ENCODE measurements at places on chromosomes 12 and 14.

DNA sequence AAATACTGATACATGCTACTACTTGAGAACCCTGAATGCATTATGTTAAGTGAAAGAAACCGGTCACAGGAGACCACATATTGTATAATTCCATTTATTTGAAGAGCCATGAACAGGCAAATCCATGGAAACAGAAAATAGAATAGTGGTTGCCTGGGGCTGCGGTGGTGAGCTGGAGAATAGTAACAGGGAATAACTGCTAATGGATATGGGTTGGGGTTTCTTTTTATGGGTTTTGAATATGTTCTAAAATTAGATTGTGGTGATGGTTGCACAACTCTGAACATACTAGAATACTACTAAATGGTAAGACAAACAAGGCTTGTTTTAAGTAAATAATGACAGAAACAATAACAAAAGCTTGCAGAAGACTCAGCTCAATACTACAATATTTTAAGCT is 293.0 kb downstream of the BTG1 start:
- DNase-seq, result no peak

GRCh38 chr12:124753228-124753591 is 110.5 kb downstream of the SCARB1 start:
- DNase-seq, result no peak

- no peak for DNase-seq
These were observed 13.5 kb downstream of the PHETA1 start for GRCh38 chr12:111355201-111355925.

- no peak for DNase-seq
These were observed 65.3 kb upstream of the PTPRR start for GRCh38 chr12:70985850-70986249.

GRCh38 chr12:119296535-119296934 is 38.0 kb upstream of the CCDC60 start:
- DNase-seq, result no peak

Measured in stimulated activated CD4-positive, alpha-beta T cell treated with anti-CD3 and anti-CD28 coated beads, Interleukin-1b, Interleukin-23, amount 100 ng/mL, for 48 hours (primary cell).